CD8-positive, alpha-beta T cell (primary cell): ENCODE measurements at places on chromosomes 2 and 18.

DNA sequence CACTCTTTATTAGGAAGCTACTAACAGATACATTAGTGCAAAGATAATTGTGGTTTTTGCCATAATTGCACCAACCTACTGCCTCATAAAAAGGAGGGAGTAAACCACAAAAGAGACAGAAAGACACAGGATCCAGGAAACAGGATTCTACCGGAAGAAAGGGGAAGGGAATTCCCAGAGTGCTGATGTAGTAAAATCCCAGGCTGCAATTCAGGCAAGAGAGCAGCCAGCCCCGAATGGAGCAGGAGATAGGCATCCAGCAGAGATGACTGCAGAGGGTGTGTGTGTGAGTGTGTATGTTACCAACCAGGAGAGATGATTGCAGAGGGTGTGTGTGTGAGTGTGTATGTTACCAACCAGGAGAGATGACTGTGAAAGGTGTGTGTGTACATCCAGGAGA is 84.4 kb downstream of the KCNS3 start:
- DNase-seq, result no peak

GRCh38 chr2:44753552-44754285 is 187.8 kb upstream of the SIX3 start:
- DNase-seq, result no peak

DNA sequence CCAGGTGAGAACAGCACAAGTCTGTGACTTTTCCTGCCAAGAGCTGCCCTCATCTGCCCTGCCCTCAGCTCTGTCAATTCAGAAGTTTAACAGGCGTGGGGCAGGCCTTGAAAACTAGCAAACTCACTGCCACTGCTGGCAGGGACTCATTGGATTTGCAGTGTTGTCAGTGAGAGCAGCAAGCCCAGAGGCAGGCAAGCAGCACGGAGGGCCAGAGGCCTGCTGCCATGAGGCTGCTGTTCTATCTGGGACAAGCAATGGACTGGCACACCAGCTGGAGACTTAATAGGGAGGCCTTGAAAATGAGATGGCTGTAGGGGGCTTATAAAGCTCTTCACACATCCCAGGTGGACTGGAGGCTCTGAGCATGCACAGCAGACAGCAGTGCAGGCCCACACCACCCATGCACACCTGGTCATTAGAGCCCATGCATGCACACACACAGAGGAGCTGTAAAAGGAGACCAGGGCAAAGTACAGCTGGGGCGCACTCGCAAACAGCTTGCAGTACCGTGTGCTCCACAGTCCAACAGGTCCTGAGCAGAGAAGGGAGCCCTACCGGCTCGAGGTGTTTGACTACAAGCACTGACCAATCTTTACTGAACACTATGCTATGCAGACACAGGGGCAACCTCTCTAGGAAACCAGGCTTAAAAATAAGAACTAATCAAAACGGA is 28.7 kb downstream of the MGAT4A start:
- DNase-seq, result no peak

GRCh38 chr2:157334335-157334734 is 8.7 kb upstream of the ERMN start:
- DNase-seq, result no peak

DNA sequence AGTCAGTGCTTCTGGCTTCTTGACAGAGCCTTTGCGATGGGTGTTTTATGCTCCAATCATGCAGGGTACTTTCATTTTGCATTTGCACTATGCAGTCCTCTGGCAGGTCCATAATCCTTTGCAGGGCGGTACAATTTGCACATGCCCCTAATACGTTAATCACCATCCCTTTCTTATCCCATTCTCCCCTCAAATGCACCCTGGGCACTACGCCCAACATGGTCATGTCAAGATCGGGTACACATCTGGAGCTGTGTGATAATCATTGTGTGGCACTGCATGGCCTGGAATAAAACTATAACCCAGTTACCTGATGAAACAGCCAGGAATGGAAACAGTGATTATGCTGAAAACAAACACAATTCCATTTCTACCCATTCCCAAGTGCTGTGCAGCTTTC is 27.7 kb downstream of the LOXHD1 start:
- DNase-seq, result no peak

DNA sequence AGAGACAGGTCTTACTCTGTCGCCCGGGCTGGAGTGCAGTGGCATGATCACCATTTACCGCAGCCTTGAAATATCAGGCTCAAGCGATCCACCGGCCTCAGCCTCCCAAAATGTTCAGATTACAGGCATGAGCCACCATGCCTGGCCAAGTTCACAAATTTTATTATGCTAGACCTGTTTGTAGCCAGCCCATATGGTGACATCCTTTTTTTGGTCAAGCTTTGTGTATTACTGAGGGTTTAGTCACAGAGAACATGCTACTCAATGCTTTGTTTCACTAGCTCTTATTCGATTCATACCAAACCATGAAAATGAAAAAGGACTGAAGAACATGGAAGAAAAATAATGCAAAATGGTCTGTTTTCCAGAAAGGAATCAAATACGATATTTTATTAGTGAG is 41.4 kb downstream of the DGKD start:
- no peak for DNase-seq

DNA sequence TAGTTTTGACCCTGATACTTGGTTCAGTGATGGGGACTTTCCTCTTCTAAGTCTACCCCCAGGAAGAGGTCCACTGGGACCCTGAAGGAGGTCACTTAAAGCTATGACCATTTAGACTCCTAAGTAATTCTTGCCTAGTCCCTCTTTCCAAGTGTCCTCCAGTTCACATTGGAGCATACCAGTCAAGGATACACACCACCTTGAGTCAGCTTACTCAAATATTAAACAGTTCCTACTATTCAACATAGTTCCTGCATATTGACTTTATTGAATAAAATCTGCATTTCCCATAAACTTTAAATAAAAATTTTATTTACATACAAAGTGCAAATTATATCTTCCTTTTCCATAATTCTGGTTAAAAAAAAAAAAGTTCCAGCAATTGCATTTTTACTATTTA is 36.3 kb downstream of the SLC5A7 start:
- no peak for DNase-seq

GRCh38 chr18:13206301-13206700 is 12.3 kb upstream of the LDLRAD4 start:
- DNase-seq, result no peak

DNA sequence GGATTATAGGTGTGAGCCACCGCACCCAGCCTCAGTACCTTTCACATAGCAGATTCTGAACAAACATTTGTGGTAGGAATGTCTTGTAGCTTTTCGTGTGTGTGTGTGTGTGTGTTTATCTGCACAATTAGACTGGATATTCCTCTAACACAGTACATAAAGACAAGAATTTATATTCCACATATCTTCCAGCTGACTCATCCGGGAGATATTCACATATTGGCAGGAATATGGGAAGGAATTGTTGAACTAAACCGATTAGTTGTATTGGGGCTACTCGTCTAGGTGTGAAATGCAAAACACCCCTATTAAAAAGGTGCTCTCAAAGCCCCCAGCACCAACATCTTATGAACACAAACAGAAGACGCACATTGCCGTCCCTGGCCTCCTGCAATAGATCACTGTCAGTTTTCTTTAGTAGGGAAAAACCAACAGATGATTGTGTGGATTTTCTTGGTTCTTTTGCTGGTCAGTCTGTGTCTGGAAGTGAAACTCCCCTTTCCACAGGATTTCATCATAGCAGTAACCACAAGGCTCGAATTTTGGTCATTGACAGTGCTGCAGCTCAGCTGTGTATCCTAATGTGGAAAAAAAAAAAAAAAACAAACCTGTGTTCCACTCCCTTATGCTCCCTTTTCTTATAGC is 208.5 kb upstream of the ACVR2A start:
- DNase-seq, result no peak

GRCh38 chr2:132416723-132417395 is at the start of gene GPR39:
TSS of gene GPR39 (plus strand) at chr2:132416805.
- DNase-seq, result no peak

DNA sequence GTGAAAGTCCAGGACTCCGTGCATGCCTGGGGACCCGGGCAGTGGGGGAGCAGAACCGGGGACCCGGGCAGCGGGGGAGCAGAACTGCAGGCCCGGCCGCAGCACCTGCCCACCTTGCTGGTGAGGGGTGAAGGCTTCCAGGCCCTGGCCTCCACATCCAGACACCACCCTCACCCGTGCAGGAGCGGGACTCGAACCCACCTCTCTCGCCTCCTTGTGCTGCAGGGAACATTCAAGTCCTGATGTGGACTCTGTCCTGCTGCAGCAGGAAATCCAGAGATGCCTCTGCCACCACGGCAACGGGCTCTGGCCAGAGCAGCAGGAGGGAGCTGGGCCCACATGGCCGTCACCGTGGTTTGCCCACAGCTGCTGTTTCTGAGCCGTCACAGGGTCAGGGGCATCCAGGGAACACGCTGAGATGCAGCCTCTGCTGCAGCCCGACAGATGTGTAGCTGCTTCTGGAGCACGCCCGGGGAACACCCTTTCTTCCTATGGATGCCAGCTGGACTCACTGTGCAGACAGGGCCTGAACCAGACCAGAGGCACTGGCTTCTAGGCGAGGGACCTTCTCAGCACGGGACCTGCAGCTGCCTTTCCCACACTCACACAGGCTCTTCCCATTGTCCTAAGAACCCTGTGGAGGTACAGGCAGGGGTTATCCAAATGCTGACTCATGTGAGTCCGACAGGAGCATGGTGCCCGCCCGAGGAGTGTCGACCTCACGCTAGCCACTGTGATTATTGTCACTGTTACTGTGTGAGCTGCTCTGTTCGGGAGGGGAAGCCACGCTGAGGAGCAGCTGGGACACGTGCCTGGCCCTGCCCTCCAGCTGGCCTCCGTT is 89.2 kb upstream of the CTDP1 start:
- no peak for DNase-seq

- no peak for DNase-seq
Observed at GRCh38 chr2:149740490-149740889, 152.9 kb upstream of the MMADHC start.

GRCh38 chr2:233556881-233557736 is 9.5 kb downstream of the USP40 start:
- DNase-seq, result no peak

DNA sequence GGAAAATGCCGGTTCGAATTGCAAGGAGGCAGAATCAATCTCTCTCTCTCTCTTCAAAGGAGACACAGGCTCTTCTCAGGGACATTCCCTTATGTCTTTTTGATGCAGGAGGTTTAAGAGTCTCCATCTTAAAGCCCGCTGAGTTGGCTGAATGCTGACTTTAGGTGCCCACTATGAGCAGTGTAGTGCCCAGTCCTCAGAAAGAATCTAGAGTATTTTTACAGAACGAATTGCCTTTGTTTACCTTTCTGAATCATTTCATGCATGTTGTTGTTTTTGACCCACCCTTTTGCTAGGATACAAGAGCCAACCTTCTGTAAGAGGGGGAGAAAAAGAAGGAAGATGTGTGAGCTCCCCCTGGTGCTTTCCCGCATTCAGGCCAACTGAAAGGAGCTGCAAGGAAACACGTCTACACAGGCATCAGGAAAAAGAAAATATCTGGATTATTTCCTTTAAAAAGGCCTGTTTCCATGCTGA is 193.5 kb upstream of the TCF4 start:
- DNase-seq, result no peak

- DNase-seq, result no peak
Observed at GRCh38 chr2:214139630-214140284, 271.1 kb upstream of the VWC2L start.

DNA sequence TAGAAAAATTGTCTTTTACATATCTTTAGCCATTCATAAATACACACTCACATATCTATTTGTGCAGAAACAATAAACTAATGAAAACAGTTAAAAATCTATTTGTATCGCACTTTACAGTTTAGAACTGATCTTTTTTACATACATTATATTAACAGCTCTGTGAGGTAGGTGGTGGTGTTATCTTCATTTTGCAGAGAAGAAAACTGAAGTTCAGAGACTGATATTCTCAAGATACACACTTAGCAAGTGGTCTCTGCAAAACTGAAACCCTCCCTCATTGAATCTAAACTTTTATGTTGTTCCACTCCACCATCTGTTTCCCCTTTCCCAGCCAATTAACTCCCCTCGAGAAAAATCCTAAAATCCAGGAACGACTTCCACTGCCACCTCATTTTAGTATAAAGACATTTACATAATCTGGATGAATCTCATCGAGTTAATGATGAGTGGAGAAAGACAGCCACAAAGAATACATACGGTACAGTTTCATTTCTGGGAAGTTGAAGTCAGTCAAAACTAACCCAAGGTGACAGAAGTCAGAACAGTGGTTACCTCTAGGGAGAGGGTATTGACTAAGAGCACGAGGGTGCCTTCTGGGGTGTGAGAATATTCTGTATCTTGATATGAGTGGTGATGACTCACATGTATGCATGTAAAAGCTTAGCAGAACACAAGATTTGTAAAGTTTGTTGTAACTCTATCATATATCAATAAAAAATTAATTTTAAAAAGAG is 524.2 kb upstream of the TCF4 start:
- DNase-seq, result no peak

DNA sequence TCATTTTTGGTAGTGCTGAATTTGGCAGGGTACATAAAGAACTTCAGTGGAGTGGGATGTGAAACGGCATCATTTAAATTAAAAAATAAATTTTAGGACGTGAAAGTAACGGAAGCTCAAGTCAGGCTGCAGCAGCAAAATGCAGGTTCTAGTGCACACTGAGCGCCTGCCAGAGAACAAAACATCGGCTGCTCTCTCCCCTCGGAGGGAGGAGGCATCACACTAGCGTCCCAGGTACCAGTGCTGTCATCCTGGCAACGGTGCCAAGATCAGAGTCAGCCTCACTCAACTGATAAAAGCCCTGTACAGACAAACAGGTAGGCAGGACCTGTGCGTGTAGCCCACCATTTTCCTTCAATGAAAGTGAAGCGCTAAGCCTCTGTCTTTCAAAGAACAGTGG is 261.5 kb downstream of the PTGR3 start:
- no peak for DNase-seq

DNA sequence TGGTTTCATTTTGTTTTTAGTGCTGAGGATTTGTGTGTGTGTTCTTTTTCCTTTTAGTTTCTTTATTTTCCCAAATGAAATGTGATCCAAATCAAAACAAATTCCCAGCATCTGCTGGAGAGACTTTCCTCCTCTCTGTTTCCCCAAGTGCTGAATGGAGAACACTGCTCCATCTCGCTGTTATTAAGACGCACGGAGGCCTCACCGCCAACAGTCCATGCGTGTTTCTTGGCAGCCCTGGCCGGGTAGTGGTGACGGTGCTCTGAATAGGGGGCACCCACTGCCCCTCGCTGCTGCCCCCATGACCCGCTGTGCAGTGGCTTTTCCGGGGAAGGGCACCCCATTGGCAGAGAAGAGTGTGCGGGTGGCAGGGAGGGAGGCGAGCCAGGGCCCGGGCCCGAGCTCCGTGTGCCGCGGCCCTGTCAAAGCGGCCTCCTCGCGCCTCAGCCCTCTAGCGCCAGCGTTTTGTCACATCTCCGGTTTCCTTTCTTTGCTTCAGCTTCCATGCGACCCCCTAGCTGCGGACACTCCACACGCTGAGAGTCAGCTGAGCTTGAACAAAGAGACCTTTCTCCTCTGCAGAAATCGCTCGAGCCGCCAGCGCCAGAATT is 473.7 kb upstream of the SALL3 start:
- no peak for DNase-seq

DNA sequence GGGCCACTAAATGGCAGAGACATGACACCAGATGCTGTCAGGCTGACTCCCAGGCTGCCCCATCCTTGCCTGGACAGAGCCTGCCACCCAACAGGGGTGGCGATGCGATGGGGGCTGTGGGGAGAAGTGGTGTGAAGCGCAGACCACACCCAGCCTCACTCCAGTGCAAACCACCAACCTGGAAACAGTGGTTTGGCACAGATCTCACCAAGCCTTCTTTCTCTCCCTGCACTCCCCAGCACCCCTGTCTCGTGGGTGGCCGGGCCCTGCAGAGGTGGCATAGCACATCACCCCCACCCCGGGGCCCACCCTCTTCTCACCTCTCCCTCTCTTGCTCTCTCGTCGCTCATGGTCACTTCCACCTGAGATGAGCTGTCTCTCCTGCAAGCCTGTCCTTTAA is 32.6 kb downstream of the CIB4 start:
- DNase-seq, result no peak

- DNase-seq, result no peak
Observed at GRCh38 chr2:111966241-111966640, 67.8 kb downstream of the MERTK start.
